ENCODE measurements at places on chromosomes 11 and 22.

GRCh38 chr22:45154383-45154782 is 9.3 kb upstream of the NUP50 start:
- no peak for DNase-seq

DNA sequence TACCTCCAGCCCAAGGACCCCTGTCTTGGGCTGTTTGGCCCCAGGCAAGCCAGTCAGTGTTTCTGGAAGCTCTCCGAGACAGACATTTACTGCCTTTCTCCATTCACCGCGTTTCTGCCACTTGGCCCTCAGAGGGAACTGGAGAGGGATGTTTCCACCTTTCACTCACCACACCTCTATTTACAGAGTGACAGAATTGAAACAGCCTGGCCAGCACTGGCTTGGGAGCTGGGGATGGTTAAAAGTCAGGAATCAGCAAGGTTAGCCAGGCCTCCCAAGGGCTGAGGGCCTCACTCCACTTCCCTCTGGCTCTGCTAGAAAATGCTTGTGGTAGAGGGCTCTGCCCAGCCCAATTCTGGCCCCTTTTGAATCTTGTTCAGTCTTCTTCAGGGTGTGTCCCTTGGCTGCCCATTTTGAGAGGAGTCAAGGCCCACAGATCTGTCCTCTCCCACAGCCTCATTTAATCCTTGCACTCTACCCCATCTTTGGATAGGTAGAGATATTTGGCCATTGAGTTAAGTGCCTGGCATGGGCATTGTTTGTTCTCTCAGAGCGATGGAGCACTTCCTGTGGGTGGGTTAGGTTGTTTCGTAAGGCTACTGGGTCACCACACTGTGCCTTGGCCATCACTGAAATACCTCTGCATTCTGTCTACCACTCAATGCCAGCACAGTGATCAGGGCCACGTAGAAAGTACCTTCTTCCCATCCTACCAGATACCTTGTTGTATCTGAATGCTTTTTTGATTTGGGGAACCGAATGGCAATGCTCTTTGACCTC is 119.2 kb downstream of the MICAL2 start:
- DNase-seq: no peak

- DNase-seq: no peak
Measured at GRCh38 chr11:71421392-71421950, 26.7 kb downstream of the DHCR7 start.

DNA sequence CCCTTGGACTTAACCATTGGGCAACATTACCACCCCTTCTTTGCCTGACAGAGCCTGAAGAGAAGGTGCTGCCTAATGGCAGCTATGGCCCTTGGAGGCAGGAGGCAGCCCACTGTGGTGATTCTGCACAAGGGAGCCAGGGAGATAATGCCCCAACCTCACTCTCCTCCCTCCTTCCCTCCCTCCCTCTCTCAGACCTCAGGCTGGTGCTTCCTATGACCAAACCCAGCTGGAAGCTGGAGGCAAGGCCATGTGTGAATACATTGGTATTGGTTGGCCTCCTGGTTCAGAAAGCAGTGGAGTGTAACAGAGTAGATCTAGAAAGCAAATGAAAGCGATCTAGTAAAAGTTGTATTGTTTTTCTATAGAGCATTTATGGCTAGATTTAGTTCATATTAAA is 233.1 kb downstream of the CSNK2A3 start:
- no peak for DNase-seq

- DNase-seq: no peak
Measured at GRCh38 chr11:17405232-17406005, 17.0 kb upstream of the KCNJ11 start.

DNA sequence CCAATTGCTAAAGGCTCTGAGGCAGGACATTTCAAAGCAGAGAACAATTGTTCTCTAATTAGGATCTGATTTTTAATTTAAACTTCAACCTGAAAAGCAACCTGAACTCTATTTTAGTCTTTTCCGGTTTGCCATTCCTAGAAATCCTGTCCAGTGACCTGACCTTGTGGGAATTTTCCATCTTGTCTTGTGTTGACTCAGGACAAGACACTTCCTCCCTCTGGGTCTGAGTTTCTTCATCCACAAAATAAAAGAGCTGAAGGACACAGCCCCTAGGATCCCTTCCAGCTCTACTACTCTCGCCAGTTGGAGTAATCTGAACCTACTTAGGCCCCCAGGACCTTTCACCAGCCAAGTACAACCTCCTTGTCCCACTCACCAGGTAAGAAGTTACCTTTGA is 66.5 kb upstream of the POU2AF1 start:
- no peak for DNase-seq

GRCh38 chr11:127592371-127592770 is 591.8 kb upstream of the KIRREL3 start:
- DNase-seq: no peak

GRCh38 chr22:43992331-43992821 is 31.7 kb upstream of the PARVB start:
- DNase-seq: peak; percentile 40

GRCh38 chr22:36554098-36554497 is 25.1 kb upstream of the EIF3D start:
- DNase-seq: no peak

- no peak for DNase-seq
Measured at GRCh38 chr22:34886812-34887211, 179.1 kb upstream of the ISX start.

GRCh38 chr22:30990690-30991089 is 21.6 kb downstream of the TUG1 start:
- DNase-seq: no peak

- DNase-seq: no peak
Measured at GRCh38 chr22:43126501-43127165, 16.1 kb downstream of the BIK start.

GRCh38 chr11:80727315-80727714 is 1286.5 kb upstream of the TENM4 start:
- peak; percentile 27 for DNase-seq

DNA sequence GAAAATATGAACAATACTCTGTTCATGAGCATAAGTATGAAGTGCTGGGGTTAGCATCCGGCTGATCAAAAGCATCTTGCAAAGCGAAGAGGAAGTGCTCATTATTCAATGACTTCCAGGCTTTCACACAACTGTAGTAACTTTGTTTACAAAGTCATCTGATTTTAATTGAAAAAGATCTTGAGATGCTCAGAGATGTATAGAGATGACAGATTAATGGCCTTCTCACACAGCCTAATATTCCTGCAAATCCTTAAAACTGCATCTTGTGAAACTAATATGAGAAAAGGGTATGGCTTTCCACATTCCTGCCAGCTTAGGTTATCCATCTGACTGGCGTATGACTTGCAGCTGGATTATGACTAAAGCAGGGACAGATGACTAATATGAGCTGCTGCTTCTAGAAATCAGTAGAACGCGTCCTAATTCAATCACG is 125.4 kb downstream of the CASP12 start:
- no peak for DNase-seq

DNA sequence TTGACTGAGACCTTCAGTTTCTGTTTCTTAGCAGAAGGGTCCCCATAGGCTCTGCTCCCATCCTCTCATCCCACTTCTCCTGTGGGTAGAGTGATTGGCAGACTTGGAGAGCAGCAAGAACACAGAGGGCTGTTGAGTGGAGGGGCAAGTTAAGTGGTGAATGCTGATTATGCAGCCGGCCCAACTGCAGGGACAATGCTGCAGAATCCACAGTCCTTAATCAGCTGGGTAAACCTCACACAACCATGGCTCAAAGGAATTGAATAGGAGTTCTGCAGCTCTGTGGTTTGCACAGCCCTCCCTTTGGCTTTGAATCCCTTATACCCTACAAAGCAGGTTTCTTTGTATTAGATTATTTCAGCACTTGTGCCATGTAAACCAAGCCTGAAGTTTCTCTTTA is 161.1 kb downstream of the NAV2 start:
- no peak for DNase-seq

- no peak for DNase-seq
Measured at GRCh38 chr11:76795290-76795935, 12.3 kb downstream of the TSKU start.

DNA sequence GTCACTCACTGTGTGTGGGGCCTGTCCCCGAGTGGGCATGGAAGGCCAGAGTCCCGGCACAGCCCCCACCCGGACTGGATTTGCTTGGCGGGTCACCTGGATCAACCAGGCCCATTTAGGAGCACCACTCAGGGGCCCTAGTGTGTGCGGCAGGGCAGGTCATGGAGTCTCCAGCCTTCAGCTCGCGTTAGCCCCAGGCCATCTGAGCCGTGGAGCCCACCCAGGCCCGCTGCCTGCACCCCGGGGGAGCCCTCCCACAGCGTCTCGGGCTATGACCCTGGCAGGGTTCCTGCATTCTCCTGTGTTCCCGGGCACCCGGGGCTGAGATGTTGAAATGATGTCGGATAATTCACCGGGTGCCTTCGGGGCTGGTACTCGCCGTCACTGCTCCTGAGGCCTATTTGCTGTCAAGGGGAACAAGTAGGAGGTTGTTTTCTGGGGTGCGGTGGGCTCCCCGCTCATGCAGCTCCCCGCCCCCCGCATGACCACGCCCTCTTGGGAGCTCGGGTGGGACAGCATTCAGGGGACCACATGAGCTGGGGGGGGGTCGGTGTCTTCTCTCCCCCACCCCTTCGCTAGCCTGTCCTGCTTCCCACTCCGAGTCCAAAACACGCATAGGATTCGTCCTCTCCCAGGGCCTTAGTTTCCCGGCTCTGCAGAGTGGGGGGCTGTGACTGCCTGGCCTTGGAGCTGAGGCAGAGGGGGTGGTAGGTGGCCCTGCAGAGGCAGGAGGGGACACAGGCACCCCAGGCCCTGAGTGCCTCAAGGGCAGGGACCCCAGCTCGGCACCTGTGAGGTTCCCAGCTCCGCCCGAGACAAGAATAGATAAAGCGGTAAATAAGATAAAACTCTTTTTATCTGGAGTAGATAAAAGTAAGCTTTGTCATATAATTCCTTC is 77.2 kb downstream of the KCNQ1 start:
- no peak for DNase-seq

DNA sequence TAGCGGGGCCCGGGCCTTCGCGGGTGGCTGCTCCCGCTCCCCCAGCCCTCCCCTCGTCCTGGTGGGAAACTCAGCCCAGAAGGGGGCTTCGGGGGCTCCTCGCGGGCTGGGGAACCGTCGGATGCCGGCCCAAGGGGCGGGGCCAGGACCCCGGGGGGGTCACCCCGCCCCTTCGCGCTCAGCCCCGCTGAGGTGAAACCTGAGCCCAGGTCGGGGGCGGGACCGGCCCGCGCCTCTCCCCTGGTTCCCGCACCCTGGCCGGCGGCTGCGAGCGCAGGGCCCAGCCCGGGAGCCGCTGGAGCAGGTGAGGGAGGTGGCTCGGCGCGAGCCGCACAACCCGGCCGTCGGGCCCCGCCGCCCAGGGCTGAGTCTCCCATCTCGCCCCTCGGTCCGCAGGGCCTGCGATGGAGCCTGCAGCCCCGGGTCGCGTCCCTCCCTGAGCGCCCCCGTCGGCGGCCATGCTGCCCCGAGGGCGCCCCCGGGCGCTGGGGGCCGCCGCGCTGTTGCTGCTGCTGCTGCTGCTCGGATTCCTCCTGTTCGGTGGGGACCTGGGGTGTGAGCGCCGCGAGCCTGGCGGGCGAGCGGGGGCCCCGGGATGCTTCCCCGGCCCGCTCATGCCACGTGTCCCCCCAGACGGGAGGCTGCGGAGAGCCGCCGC is at the start of gene LARGE2:
Gene LARGE2 (plus strand): TSS at position 232 of the 658 bp plus-strand sequence. CDS start 227 bp downstream, at position 459.
- no peak for DNase-seq

- DNase-seq: no peak
Measured at GRCh38 chr11:71996946-71997345, 1.8 kb upstream of the IL18BP start.

- DNase-seq: no peak
Measured at GRCh38 chr11:115581871-115582639, 77.8 kb upstream of the CADM1 start.

GRCh38 chr22:47373648-47374272 is 611.3 kb downstream of the TBC1D22A start:
- no peak for DNase-seq

DNA sequence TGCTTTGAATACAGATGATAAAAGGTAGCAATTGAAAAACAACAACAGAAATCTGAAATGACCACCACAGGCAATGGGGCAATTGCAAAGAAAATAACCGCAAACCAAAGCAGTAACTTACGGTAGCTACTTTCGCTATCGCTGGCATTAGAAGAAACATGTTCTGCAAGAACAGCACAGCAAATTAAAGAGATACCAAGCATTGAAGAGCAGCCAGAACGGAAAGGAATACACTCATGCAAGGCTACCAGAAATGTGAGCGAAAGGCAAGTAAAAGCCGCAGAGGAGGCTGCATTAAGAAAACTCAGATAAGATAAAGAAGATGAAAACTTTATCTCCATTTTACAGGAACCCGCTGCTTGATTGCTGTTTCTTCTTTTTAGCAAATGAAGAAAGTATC is 194.1 kb upstream of the CCDC90B start:
- no peak for DNase-seq

DNA sequence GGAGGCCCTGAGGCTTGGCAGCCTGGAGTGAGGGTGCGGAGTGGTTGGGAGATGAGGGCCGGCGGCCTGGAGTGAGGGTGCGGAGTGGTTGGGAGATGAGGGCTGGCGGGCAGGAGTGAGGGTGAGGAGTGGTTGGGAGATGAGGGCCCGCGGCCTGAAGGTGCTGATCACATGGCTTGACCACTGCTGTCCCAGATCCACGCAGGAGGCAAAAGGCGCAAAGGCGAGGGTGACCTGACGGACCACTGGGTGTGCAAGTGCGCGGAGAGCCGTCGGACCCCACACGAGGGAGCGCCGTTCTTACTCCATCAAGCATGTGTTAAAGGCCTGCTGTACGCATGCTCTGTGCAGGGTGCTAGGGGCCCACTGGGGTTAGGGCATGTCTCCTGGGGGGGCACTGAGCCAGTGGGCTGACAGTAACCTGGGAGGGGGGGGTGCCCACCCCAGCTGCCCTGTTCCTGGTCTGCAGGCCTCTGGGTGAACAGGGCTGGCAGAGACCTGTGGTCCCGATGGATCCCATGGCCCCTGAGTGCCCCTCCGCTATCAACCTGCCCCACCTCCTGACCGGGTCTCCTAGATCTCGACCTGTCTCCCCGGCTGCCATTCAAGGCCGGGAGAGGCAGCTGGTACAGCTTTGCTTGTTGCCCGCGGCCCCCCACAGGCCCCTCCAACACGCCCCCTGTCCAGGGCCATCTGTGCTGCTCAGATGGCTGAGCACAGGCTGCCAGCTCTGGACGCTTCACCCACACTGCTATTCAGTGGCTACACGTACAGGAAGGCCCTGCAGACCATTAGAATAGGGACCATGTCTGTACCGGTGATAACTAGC is 21.1 kb downstream of the MRGPRD start:
- no peak for DNase-seq

- DNase-seq: no peak
Measured at GRCh38 chr11:115348416-115348815, 155.8 kb downstream of the CADM1 start.

GRCh38 chr11:35050541-35050995 is 88.4 kb upstream of the CD44 start:
- no peak for DNase-seq
